ENCODE measurements at places on chromosomes 7 and 10. TPM values are rescaled to one million over a fixed set of nuclear protein-coding genes. Genes with fewer than 3 reads are reported as not detected.

Gene SVIL
- 52.9 TPM for total RNA-seq

GRCh38 chr10:68075550-68076004 lies 494 bp upstream of the HERC4 start:
- no peak for DNase-seq

Gene CNPY1
- total RNA-seq: not detected

DNA sequence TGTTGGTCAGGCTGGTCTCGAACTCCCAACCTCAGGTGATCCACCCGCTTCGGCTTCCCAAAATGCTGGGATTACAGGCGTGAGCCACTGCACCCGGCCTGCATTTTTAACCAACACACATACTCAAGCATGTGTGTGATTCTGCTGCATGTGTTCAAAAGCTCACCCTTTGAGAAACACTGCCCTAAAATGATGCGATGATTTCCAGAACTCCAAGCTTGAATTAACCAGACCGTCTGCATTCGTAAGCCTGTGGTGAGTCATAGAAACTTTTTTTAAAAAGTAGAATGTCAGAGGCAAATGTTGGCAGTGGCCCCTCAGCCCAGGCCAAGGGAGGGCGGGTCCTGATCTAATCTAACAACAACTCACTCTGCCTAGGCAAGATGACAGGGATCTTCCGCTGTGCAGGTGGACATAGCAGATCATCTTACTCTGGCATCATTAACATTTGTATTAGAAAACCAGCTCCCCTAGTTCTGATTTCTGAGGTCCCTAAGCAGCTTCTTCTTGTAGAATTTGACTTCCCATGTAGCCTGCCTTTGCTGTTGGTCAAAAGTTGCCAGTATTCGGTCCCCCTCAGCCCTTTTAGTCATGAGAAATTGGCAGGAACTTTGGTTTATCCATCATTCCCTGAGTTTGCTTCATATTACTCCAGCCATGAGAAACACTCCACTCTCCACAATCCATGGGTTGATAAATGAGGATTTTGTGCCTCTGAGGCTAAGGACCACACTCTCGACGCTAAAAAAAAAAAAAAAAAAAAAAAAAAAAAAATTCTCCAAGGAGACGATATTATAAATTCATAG lies 190.4 kb downstream of the SKIDA1 start:
- peak; percentile 86 for DNase-seq

DNA sequence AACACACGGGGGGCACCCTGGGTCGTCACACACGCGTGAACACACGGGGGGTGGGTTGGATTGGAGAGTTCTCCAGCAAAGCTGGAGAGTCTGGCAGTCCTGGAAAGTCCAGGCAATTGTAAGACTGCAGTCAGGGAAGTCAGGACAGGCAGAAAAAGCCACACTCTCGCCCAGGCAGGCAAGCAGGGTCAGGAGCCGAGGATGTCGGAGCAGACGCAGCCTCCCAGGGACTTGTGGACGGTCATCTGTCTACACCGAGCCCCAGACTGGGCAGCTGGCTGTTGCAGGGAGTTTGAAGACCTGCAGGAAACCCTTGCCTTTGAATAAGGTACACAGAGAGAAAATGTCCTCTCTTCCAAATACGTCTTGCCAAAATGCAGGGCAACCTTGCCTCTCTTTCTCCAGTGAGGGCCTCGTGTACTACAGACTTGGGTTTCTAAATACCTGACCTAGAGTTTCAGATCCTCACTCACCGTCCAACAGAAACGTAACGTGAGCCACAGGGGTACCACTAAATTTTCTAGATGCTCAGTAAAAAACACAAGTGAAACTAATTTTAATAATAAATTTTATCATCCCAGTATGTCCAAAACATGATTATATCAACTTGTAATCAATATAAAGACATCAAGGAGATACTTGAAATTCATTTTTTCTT lies 176.7 kb downstream of the ADARB2 start:
- no peak for DNase-seq

Gene TEX47
- not detected for total RNA-seq

DNA sequence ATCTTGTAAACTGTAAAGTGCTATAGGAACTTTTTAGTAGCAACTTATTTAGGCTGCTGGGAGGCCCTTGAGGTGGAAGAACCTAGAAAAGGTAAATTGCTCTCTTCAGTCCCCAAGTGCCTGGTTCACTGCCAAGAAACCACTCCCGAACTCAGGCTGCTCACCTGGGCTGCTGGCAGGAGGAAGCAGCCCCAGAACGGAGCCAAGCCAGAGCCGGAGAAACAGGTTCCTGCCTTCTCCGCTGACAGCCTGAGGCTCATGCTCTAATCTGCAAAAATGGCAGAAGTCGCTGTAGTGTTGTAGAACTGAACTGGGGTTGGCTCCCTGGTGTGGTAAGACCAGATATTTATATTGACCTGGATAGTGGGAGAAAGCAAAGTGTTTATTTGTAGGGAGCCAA lies 136.0 kb downstream of the CUL2 start:
- DNase-seq: no peak

GRCh38 chr7:4882169-4883032 lies 1.1 kb downstream of the RADIL start:
- no peak for DNase-seq

DNA sequence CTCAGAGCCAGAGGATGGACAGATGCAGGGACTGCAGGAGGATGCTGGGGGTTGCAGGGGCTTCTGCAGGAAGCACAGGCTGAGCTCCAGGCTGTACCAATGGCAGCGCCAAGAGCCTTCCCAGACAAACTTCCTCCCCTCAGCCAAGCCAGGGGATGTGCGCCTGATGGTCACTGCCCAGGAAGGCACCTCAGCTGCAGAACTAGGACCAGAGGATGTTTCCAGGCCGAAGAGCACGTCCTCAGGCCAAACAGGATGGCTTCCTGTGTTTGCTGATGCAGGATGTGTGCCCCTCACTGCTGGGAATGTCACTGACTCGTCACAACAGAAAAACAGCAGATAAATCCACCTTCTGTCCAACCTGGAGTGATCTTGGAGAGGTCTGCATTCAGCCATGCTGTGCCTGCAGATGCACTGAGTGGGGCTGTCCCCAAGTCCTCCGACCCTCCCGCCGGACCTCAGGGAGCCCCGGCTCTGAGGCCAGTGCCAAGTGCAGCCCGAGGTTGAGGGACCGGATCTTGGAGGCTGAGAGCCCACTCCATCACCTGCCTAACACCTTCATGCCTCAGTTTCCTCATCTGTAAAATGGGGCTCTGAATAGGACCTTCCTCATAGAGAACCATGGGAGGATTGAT lies 152.5 kb upstream of the CHST15 start:
- no peak for DNase-seq
